ENCODE measurements at places on chromosomes 16 and 17. TPM values are rescaled to one million over a fixed set of nuclear protein-coding genes. Genes with fewer than 3 reads are reported as not detected.

- peak within 1 kb of the TSS; percentile 89 for H3K27ac ChIP-seq
- peak; percentile 91 for DNase-seq
- peak within 1 kb of the TSS; percentile 62 for H3K4me3 ChIP-seq
- H3K27me3 ChIP-seq, result no peaks in the 10 kb centered on the region
Observed at GRCh38 chr17:29180034-29180787, at the start of gene MYO18A. Gene MYO18A (minus strand): TSS chr17:29180398. CDS start chr17:29166940, 13,458 bp downstream.

- no peak for DNase-seq
- no peaks in the 10 kb centered on the region for H3K4me1 ChIP-seq
- no peaks in the 10 kb centered on the region for H3K36me3 ChIP-seq
- no peak overlapping the region for H3K27ac ChIP-seq
Observed at GRCh38 chr17:61574542-61575351, 16.3 kb downstream of the NACA2 start.

DNA sequence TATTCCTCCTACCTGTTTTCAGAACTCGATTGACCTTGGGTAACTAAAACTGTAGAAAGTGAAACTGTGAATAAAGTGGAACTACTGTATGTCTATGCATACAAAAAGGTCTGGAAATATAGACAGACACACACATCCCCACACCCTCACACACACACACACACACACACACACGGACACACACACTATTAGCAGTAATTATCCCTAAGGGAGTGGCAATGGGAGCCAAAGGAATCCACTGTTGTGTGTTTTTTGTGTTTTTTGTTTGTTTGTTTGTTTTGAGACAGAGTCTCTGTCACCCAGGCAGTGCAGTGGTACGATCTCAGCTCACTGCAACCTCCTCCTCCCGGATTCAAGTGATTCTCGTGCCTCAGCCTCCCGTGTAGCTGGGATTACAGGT is 26.6 kb upstream of the SRCIN1 start:
- H3K27ac ChIP-seq, result no peak overlapping the region
- H3K27me3 ChIP-seq, result peaks cover 4% of the 10 kb centered on the region
- H3K4me3 ChIP-seq, result no peak overlapping the region
- DNase-seq, result peak; percentile 10
- no peaks in the 10 kb centered on the region for H3K4me1 ChIP-seq

- no peaks in the 10 kb centered on the region for H3K36me3 ChIP-seq
- no peak overlapping the region for H3K4me3 ChIP-seq
- no peak overlapping the region for H3K27ac ChIP-seq
- DNase-seq, result no peak
- peaks cover 9% of the 10 kb centered on the region for H3K4me1 ChIP-seq
Observed at GRCh38 chr17:60321336-60322055, 70.4 kb downstream of the USP32 start.

- no peak overlapping the region for H3K4me3 ChIP-seq
- no peak for DNase-seq
- no peaks in the 10 kb centered on the region for H3K27me3 ChIP-seq
- no peak overlapping the region for H3K27ac ChIP-seq
Observed at GRCh38 chr17:2102931-2103809, 48.3 kb downstream of the HIC1 start.

PPY gene
- not detected for total RNA-seq

PER1 gene
- total RNA-seq, result 350 TPM

TMEM220 gene
- 10.5 TPM for total RNA-seq

DNA sequence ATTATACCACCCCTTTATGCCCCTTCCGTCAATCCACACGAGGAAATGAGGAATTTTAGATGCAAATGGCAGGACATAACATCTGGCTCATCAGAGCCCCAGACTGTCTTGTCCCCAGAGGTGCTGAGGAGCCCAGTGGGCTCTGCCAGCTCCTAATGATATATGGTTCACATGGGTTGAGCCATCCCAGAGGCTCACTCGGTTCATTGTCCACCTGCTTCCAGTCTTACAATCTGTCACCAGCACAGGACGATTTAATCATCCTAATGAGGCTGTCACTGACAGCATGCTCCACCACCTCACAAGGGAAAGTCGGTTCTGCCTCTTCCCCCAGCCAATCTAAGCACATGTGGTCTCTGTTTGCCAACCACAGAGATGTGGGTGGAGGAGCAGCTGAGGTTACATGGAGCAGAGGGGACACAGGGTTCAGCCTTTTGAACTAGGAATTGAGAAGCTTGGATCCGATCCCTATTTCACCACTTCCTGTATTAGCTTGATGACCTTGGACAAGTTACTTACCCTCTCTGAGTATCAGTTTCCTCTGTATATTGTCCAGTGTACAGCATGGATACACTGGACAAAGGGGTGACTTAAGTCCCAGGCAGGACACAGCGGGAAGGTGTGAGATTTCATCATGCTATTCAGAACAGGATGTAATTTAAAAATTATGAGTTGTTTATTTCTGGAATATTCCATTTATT is 27.0 kb upstream of the DHX8 start:
- no peaks in the 10 kb centered on the region for H3K36me3 ChIP-seq
- H3K4me1 ChIP-seq, result peaks cover 40% of the 10 kb centered on the region
- no peak for DNase-seq
- no peak overlapping the region for H3K4me3 ChIP-seq

- H3K4me1 ChIP-seq, result no peaks in the 10 kb centered on the region
- no peak overlapping the region for H3K27ac ChIP-seq
- H3K27me3 ChIP-seq, result peaks cover 19% of the 10 kb centered on the region
- DNase-seq, result no peak
Observed at GRCh38 chr17:77064598-77064997, 76.2 kb upstream of the SEC14L1 start.

TBC1D3 gene
- not detected for total RNA-seq

ODAD4 gene
- 1.0 TPM for total RNA-seq

SBK1 gene
- total RNA-seq, result 1.9 TPM
